Activated B cell treated with CpG ODN at 0.5 μM for 24 hours (primary cell): ENCODE measurements at places on chromosomes 13 and 19. TPM values are rescaled to one million over a fixed set of nuclear protein-coding genes. Genes with fewer than 3 reads are reported as not detected.

- no peak for DNase-seq
Measured at GRCh38 chr13:38462605-38463004, 113.0 kb downstream of the UFM1 start.

DNA sequence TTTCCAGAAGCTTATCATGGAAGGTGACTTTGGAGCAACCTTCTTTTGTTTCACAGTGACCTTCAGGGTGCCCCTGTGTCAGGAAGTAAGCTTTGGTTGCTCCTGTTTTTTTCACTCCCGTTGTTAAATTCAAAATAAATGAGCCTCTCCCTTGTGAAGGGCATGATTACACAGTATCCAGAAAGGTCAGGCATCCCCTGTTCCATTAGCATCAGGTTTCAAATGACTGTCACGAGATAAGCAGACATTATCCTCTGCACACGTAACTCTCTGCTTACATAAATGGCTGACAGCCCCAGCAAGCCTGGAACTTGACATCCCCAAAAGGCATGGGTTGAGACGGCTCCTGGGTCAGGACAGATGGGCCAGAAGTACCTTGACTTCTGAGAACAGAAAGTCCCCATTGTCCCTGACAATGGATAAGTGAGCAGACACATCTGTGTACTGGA, 52.0 kb downstream of the RAB20 start:
- DNase-seq: no peak

DNA sequence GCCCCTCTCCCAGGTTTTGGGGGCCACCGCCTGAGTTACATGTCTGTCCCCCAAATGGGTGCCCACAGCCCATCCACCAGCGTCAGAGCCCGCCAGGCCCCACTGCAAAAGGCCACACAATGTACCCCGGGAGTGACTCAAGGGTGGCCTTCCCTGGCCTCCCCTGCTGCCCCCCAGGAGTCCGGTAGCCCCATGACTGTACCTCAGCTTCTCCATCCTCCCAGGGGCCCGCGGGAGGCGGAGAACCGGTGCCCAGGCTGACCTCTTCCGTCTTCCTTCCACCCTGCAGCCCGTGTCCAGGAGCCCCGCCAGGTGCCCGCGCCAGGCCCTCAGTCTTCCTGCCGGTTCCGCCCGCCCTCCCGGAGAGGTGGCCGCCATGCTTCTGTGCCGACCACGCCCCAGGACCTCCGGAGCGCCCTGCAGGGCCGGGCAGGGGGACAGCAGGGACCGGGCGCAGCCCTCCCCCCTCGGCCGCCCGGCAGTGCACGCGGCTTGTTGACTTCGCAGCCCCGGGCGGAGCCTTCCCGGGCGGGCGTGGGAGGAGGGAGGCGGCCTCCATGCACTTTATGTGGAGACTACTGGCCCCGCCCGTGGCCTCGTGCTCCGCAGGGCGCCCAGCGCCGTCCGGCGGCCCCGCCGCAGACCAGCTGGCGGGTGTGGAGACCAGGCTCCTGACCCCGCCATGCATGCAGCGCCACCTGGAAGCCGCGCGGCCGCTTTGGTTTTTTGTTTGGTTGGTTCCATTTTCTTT, 10.3 kb downstream of the CBARP start:
- no peak for DNase-seq

DNA sequence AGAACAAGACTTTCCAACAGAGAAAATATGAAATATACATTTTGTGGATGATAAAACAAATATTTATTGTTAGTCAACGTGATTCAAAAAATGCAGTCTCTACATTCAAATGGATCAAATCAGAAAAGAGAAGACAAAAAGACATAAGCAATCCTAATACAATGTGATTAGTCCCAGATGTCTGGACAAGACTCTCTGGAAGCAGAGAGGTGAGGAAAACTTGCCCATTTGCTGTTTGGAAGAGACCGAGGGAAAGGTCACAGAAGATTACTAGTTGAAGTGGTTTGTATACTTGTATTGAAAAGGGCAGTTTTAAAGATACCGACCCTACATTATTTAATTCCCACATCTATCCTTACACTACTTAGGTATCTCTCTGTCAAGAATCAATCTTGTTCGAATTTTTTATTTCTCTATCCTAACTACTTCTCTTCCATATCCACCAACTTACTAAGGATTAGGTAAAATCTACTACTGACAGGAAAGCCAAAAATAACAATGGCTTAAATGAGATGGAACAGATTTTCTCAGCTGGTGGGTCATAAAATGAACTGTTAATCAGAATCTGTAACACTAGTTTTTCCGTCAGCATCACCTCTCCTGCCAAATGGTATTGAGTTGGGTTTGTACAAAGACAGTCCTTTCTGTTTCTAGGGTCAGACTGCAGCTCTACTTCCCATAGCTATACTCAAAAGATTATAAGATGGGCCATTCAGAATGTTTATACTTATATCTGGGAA, 497.1 kb downstream of the DCT start:
- no peak for DNase-seq

GRCh38 chr19:42286349-42287016, 15.4 kb upstream of the PRR19 start:
- DNase-seq: no peak

- DNase-seq: no peak
Measured at GRCh38 chr19:7676854-7677253, at the start of gene MCEMP1. Gene MCEMP1, plus strand, starts transcription at chr19:7677090. Its CDS starts 31 bp downstream, at chr19:7677121.

- DNase-seq: no peak
Measured at GRCh38 chr19:10643172-10643967, 10.8 kb upstream of the ILF3 start.

DNA sequence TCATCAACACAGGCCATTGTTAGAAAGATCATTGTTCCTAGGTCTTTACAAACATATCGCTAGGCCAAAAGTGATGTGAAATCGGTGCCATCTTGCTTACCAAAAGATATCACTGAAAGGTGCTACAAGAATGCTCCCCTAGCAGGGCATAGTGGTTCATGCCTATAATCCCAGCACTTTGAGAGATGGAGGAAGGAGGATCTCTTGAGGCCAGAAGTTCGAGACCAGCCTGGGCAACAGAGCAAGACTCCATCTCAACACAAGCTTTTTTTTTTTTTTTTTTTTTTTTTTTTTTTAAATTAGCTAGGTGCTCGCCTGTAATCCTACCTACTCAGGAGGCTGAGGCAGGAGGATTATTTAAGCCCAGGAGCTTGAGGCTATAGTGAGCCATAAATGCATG, 92.1 kb downstream of the DACH1 start:
- DNase-seq: no peak

The SLC17A7 gene
- 0.15 and 0.55 TPM in 2 replicates for total RNA-seq

The ZMYM2 gene
- 64.8 and 75.2 TPM in 2 replicates for total RNA-seq

The RUBCNL gene
- 133 and 168 TPM in 2 replicates for total RNA-seq
